Colonic mucosa (tissue), 4 donors: ENCODE measurements at places on chromosomes 16 and 17.

GRCh38 chr16:1945559-1946391 lies 2.8 kb upstream of the MSRB1 start:
- no peak for DNase-seq

GRCh38 chr17:48804936-48805411 lies 12.1 kb downstream of the TTLL6 start:
- DNase-seq, result peak; percentile 91

DNA sequence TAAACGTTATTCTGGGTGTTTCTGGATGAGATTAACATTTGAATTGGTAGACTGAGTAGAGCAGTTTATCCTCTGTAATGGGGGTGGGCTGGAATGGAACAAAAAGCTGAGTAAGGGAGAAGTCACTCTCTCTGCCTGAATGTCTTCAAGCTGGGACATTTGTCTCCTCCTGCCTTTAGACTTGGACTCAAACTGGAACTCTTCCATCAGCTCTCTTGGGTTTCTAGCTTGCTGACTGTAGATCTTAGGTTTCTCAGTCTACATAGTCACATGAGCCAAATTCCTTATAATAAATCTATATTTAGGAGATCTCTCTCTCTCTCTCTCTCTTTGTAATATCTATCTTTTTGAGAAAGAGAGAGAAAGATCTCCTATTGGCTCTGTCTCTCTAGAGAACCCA lies 553.3 kb upstream of the CDH11 start:
- no peak for DNase-seq

DNA sequence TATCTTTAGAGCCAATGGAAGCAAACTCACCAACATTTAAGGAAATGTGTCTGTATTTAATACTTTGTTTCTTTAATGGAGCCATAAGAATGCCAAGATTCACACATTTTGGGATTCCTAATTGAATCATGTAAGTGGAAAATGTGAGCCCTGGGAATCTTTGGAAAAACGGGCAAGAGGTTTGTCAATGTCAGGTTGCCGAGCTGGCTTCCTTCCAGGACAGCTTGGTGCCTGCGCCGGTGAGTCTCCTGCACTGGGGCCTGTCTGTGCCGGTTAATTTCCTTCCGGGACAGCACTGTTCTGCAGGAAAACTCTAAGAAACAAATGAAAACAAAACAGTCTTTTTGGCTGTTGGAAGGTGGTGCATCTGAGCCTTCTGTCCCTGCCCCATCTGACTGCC lies 210.6 kb downstream of the HAPSTR1 start:
- peak; percentile 35 for DNase-seq

- DNase-seq, result no peak
Measured at GRCh38 chr17:28328325-28328724, 6.9 kb downstream of the IFT20 start.
